ENCODE measurements at places on chromosomes 3 and 15. TPM values are rescaled to one million over a fixed set of nuclear protein-coding genes. Genes with fewer than 3 reads are reported as not detected.

DNA sequence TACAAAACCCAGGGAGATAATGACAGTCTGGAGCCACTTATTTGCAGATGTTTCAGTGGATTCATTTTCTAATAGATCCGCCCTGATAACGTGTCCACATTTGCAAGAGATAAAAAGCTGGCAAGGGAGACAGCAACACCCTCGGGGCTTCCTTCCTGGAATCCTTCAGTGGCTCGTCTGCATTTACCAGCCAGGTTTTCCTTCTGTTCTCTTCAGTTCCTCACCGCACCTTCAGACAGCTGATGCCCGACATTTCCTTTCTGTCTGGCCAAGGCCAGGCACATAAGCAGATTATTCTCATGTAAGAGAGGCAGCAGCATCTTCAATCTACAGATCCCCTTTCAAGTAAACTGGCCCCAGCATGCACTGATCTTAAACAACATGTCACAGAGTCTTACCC lies 56.2 kb upstream of the SPATA12 start:
- peaks cover 27% of the 10 kb centered on the region for H3K27me3 ChIP-seq
- H3K4me1 ChIP-seq = no peaks in the 10 kb centered on the region
- H3K36me3 ChIP-seq = no peaks in the 10 kb centered on the region
- DNase-seq = no peak
- H3K27ac ChIP-seq = no peak overlapping the region

DNA sequence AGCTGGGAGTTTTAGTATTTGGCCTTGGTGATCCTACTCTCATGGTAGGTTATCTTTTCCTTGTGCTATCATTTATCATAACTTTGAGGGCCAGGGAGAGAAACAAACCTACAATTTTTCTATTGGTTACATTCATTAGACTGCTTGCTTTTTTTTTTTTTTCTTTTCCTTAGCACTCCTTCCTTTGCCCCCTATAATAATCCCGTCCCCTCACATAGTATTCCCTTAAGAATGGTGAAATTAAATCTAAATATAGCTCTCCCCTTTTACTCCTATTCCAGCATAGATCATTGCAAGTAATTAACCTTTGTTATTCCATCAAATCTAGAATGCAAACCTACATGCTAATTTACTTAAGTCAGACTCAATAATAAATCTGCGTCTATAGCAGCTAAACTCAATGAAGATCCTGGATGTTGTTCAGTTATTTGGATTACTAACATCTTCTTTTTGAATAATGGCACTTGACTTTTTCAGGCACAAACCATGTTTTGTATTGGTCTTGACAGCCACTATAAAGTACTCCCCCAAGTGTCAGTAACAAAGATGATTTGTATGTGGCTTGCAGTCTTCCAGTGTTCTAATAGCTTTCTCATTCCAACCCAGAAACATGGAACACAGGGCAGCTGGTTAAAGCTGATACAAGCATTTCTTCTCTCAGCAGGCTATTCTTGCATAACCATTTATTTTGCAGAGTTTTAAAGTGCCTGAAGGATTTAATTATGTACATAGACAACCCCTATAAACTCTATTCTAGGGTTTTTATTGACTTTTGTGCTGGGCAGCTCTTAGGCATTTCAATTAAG lies 420.6 kb downstream of the MECOM start:
- H3K4me3 ChIP-seq = no peak overlapping the region
- H3K4me1 ChIP-seq = peaks cover 2% of the 10 kb centered on the region
- H3K36me3 ChIP-seq = no peaks in the 10 kb centered on the region
- H3K27me3 ChIP-seq = peaks cover 24% of the 10 kb centered on the region

- H3K36me3 ChIP-seq = peaks cover 30% of the 10 kb centered on the region
- peaks cover 17% of the 10 kb centered on the region for H3K4me1 ChIP-seq
- no peaks in the 10 kb centered on the region for H3K27me3 ChIP-seq
- no peak for DNase-seq
- no peak overlapping the region for H3K27ac ChIP-seq
These were observed 204.3 kb downstream of the ZBTB20 start for GRCh38 chr3:114942773-114943172.

The ZDHHC23 gene
- 22.7 TPM for total RNA-seq

The CACNA1D gene
- 2.0 TPM for total RNA-seq

All from activated B cell treated with CpG ODN at 0.5 μM for 24 hours (primary cell).